ENCODE measurements at places on chromosomes 12 and 14.
A peak's percentile ranks its signal among the peaks of the same experiment; 100 is the strongest.

DNA sequence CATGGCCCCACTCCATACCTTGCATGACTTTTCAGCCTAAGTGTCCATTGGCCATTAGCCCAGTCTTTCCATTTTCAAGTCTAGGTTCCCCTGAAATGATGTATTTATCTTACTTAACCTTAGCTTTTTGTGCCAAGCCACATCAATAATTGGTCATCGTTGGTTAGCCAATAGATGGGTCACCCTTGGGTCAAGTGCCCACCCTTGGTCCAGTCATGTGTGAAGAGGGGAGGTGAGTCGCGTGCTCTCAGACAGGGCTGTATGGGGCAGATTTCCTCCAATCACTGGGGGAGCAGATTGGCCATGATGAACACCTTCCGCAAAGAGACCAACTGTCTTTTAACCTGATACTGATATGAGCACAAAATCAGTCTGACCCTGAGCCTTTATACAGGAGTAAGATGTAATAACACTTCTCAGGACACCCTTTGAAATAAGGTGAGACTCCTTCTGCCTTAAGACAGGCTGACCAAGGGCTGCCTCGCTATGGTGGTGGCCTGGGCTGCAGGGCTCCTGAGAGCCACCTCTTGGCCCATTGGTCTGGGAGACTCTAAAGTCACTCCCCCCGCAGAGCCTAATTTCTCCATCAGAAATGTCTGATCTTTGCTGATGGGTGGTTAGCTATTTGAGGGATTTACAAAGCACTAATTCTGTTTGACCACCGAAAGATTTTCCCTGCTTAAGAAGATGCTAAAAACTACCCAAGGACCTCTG, 143.2 kb downstream of the ZFP36L1 start:
- DNase-seq: no peak

DNA sequence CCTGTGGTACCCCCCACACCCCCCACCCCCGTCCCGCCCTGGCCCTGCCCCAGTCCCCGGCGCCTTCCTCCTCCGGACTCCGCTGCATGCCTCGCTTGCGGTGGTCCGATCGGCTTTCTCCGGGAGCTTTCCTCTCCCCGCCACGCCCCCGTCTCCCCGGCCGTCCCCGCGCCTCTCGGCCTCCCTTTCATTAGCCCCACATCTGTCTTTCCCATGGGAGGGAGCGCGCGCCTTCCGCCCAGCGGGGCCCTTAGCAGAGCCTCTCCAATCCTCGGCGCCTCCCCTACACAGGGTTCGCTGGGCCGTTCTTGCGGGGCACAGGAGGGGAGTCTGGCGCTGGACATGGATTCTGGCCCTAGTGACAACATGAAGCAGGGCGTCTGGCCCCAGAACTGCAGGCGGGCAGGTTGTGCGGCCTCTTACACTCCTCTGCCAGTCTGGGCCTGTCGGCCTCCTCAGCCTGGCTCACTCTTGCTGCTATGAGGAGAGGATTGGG, 1.5 kb upstream of the EFS start:
- peak; percentile 80 for DNase-seq

DNA sequence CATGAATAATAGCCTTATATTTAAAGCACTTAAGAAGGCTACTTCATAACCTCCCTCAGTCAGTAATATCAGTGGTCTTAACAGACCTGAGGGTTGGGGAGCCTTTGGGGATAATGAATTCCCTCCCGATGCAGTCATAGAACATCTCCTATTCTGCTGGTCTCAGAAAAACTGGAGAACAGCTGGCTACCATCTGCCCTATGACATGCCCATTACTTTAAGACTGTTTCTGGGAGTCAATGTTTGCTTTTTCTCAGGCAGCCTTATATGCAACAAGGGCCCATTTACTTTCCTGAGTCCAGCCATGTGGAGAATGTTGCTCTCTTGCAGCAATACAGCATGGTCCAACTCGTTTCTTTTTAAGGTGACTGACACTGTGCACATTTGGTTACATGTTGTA, 161.7 kb upstream of the PARP11 start:
- DNase-seq: no peak

DNA sequence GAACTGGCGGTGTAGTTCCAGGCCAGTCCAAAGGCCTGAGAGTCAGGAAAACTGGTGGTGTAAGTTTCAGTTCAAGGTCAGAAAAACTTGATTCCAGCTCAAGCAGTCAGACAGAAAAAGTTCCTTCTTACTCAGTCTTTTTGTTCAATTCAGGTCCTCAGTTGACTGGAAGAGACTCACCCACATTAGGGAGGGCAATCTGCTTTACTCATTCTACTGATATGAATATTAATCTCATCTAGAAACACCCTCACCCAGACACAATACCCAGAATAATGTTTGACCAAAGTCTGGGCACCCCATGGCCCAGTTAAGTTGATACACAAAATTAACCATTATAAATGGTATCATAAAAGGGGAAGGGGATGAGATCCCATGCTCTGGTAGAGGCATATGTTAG, 50.1 kb upstream of the LTA4H start:
- no peak for DNase-seq

- no peak for DNase-seq
Measured at GRCh38 chr12:100857971-100858370, 63.4 kb downstream of the ANO4 start.

DNA sequence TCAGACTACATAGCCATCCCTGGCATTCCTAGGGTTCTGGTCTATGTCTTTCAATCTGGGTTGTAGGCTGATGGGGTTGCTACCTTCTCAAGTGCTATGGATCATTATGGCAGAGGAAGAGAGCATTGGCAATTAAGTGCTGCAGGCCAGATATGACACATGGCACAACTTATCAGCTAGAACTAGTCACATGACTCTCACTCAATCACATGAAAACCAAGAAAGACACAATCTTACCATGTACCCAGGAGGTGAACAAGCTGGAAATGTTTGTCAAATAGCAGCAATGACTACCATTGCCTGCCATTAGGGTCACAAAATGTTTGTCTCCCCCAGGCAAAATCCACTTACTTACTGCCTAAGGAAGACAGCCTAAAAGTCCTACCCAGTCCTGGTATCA, 80.4 kb downstream of the GALNT8 start:
- no peak for DNase-seq

DNA sequence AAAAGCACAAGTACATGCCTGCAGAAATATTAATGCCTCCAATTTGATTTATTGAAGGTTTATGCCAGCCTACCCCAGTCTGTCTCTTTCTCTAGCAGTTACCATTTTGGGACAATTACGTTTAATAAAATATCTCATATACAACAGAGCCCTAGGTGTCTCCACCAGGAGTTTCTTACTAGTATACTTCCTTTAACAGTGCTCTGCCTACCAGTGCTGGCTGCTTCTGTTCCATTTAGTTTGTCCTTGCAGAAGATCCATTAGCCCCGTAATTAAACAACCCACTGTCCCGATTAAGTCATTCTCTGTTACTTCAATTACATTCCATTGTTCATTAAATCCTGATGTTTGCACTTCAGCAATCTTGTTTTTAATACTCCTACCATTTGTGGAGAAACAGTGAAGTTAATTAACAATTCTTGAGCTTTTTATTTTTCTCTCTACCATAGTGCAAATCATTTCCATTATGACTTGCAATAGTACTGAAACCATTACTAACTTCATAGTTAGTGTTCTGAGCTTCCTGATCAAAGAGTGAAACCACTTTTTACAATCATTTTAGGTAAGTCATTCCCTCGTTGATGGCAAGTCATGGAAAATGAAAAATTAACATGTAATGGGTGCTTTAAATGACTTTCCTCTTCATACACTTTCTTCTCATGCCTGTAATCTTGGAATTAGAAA, 121.1 kb downstream of the PLXNC1 start:
- DNase-seq: no peak

GRCh38 chr12:91194500-91194899, 11.9 kb upstream of the DCN start:
- peak; percentile 11 for DNase-seq

DNA sequence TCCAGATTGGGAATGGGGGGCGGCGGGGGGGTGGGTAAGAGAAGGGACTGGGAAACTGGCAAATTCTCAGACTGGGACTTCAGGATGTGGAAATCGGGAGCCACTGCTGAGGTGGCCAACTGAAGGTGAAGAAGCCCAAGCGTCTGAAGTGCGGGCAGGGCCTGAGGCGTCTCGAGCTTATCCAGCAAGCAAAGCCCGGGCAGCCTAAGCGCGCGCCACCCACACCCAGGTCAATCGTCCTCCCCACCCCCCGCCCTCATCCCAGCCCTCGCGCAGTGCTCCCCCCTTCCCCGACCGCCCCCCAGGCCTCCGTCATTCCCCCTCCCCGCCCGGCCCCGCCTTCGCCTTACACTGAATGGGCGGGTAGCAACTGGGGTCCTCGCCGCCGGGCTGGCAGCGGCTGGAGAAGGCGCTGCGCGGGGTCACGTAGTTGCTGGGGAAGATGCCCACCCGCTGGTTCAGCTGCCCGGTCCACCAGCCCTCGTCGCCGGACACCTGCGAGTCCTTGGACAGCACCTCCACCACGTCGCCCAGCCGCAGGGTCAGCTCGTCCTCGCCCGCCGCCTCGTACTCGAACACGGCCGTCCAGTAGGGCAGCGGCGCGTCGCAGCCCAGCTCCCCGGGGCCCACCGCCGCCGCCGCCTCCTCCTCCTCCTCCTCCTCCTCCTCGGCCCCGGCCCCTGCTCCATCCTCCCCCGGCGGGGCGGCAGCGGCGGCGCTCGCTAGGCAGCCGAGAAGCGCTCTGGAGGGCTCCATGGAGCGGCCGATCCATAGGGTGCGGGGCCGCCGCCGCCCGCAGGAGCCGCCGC, 693 bp downstream of the MAP3K9 start:
- peak; percentile 63 for DNase-seq

GRCh38 chr12:123261196-123261595, 10.5 kb downstream of the CDK2AP1 start:
- no peak for DNase-seq

GRCh38 chr14:56963381-56963780, 153.1 kb upstream of the OTX2 start:
- DNase-seq: no peak

GRCh38 chr12:101933866-101934514, 56.6 kb downstream of the DRAM1 start:
- DNase-seq: no peak
